ENCODE measurements at places on chromosomes 3 and 15.

GRCh38 chr3:161607056-161607455 is 110.4 kb downstream of the OTOL1 start:
- DNase-seq = no peak

GRCh38 chr15:64905119-64905831 is 6.4 kb upstream of the ANKDD1A start:
- DNase-seq = no peak

DNA sequence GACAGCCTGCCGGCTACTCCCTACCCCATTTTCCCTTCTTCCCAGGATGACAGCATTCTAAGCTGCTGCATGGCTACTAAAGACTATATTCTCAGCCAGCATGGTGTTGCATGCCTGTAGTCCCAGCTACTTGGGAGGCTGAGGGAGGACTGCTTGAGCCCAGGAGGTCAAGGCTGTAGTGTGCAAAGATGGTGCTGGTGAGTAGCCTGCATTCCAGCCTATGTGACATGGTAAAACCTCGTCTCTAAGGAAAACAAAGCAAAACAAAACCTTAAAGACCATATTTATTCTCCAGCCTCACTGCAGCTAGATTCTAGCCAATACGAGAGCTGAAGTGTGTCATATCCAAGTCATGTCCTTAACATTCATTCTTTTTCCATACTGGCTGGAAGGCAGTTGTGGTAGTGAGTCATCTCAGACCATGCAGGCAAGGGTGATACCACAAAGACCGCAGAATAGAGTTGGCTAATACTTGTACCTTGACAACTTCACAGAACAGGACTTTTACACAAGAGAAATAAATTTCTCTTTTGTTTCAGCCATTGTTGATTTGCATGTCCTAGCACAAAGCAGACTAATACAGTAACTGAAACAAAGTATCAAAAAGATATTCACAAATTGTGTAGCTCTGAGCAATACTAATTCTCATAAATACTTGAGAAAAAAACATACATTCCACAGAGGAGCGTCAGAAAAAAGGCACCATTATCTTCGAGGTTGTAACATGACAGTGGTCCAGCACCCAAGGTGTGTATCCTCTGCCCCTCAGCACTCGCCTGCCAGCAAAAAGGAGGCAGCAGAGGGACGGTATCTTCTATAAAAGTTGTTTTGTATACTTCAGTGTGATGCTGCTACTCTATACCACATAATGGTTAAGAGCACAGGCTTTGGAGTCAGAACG is 14.8 kb downstream of the PBRM1 start:
- DNase-seq = no peak

- DNase-seq = no peak
Measured at GRCh38 chr3:193301433-193301832, 60.4 kb downstream of the PLAAT1 start.

DNA sequence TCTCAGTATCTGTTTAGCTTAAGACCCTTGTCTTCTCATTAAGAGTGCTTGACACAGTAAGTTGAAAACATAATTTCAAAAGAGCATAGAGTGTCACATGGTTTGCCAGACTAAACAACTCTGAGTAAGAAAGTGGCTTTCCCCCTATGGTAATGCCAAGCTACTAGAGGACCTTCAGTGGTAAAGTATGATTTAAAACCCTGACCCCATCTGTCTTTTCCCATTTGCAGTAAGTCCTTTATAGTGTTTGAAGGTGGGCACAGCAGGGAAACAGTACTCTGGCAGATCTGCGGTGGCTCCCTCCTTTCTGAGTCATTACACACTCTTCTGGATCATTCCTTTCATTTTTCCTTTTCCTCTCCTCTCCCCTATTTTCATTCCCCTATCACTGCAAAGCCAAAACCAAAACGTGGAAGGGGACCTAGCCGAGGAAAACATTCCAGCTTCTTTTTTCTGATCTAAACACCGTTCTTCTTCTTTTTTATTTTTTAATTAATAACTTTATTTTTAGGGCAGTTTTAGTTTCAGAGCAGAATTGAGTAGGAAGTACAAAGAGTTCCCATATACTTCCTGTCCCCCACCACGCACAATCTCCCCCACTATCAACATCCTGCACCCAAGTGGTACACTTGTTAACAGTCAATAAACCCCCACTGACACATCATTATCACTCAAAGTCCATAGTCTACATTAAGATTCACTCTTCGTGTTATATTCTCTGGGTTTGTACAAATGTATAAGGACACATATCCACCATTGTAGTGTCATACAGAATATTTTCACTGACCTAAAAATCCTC is 74.7 kb downstream of the PPARG start:
- no peak for DNase-seq

- no peak for DNase-seq
Measured at GRCh38 chr3:132421832-132422231, 4.5 kb downstream of the DNAJC13 start.

DNA sequence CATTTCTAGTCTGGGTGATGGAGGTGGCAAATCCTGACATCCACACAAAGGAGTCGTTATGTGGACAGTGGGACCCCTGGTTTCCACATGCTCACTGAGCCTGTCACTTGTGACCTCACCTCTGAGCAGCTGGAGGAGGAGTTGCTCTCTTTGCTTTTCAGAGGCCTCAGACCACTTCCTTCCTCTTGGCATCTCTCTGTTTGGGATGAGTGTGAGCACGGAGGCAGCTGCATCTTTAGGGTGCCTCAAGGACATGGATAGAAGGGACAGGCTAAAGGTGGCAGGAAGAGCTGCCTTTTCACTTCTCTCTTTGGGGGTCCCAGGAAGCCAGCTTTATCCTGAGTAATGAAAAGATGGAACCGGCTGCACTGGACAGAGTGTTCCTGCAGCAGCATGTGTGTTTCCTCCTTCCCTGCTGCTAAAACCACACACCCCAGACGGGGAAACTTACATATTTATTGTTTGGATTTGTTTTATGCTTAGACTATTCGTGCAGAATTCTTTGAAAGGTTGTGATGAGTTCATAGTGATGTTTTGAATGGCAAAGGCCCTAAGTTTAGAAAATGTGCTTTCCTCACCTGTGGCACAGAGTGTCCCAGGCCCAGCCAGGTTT is 31.8 kb downstream of the GPR171 start:
- DNase-seq = no peak

GRCh38 chr3:105228696-105229095 is 138.0 kb upstream of the ALCAM start:
- no peak for DNase-seq

GRCh38 chr15:27244047-27244446 is 273.1 kb downstream of the GABRG3 start:
- no peak for DNase-seq

DNA sequence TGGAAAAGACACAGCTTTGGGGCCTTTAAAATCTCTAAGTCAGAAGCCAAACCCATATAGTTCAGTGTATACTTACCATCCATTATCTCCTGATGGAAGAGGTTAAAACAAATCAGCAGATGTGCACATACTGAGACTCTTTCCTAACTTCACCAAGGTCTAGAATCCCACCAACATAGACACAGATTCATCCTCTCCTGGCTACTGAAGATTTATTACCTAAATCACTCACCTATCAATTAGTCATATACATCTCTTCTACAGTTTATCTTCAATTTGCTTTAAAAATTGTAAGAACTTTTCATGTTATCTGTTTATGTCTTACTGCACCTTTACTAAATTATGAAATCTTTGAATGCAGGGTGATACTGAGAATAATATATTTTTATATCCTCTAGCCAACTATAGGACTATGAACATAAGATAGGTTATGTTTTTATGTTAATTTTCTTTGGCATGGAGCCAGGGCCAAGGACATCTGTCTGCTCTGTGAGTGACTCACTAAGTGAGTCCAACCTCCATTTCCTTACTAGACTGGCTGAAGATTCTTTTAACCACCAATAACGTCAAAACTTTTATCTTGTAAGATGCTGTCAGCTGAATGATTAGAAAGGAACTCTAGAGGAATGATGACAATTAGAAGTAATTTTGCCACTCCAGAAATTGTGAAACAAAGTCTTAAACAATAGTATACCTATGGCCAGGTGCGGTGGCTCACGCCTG is 397.6 kb downstream of the FOXP1 start:
- DNase-seq = no peak

- no peak for DNase-seq
Measured at GRCh38 chr15:36364377-36364776, 215.0 kb upstream of the CDIN1 start.

DNA sequence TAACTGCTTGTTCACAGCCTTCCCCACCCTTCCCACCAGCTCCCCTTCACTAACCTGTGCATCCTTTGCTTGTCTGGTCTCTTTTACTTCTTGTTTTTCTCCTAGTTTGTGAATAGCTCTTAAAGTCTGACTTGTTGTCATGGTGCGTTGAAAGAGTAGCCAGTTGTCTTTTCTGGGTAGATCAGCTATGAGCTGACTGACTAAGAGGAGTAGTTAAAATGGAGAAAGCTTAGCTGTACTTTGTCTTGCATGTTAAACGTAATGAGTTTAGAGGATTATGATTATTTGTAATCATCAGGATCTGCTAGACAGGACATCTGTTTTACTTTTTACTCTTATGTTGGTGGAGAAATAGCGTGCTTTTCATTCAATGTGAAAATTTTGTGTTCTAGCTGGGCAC is 35.9 kb downstream of the ATP2C1 start:
- no peak for DNase-seq

- no peak for DNase-seq
Measured at GRCh38 chr15:42716626-42717025, 20.3 kb downstream of the CDAN1 start.

DNA sequence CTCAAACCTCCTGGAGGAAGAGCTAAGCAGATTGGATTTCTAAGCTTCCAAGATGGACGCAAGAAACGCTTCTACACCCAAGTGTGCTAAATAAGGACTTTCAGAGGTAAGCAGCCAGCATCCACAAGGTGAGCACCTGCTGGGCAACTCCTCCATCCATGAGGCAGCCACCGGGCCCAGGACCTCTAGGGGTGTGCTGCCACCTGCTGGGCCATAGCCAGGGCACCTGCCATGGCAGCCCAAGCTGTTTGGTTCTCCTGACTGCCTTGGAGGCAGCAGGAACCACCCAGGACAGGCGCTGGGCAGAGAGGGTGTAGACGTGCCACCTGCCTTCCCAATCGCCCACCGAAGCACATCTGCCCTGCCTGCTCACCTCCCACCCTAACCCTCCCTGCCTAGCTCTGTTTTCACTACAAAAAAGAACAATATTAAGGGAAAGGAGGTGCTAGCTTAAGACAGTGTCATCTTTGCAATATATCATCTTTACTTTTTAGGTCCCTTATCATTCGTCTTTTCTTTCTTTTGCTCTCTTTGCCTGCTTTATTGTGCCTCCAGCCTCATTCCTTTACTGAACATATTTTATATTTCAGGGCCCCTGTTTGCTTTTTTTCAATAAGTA is 12.9 kb downstream of the C15orf62 start:
- no peak for DNase-seq
